ENCODE measurements at places on chromosomes 5 and 9. TPM values are rescaled to one million over a fixed set of nuclear protein-coding genes. Genes with fewer than 3 reads are reported as not detected.

The NR5A1 gene
- not detected for total RNA-seq

The ST8SIA4 gene
- total RNA-seq, result 0.15 TPM

The CCDC180 gene
- 0.45 TPM for total RNA-seq

The SLC36A2 gene
- not detected for total RNA-seq

The ZNF300 gene
- total RNA-seq, result 8.3 TPM

The CDKN2B-AS1 gene
- 2.7 TPM for total RNA-seq

The CDHR2 gene
- total RNA-seq, result not detected

Data from smooth muscle cell of the coronary artery (primary cell).